ENCODE measurements at places on chromosomes 5 and 9.

- no peak for DNase-seq
These were observed 448.3 kb downstream of the NTRK2 start for GRCh38 chr9:85117831-85118230.

GRCh38 chr9:29001006-29001405, 1427.7 kb upstream of the C9orf72 start:
- DNase-seq = no peak

GRCh38 chr5:150058480-150059126, 27.8 kb downstream of the CSF1R start:
- no peak for DNase-seq

- no peak for DNase-seq
These were observed 132.4 kb downstream of the ADAMTS2 start for GRCh38 chr5:179212870-179213269.

DNA sequence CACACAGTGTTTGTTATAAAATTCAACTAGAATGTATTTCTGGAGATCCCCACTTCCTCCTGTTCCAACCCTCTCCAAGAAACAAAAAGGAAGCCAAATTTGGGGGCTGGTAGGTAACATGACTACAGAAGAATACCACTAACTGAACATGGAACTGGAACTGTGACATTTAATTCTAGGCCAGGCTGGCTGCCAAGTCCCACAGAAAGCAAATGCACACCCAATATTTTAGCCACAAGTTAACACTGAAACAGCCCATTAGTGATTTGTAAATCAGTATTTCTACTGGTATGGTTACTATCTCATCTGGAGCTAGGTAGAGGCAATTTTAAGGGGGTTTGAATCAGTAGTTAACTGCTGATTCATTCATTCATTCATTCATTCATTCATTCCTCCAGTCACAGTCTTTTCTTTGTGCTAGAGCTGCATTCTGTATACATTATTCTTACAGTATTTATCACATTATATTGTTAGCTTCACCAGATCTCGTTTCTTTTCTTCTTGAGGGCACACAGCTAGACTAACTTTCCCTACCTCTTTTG, 131.7 kb upstream of the GDNF start:
- DNase-seq = no peak

GRCh38 chr5:155728146-155728856, 598.7 kb upstream of the SGCD start:
- peak; percentile 2 for DNase-seq

GRCh38 chr5:73726606-73727231, 100.7 kb downstream of the ARHGEF28 start:
- DNase-seq = no peak

DNA sequence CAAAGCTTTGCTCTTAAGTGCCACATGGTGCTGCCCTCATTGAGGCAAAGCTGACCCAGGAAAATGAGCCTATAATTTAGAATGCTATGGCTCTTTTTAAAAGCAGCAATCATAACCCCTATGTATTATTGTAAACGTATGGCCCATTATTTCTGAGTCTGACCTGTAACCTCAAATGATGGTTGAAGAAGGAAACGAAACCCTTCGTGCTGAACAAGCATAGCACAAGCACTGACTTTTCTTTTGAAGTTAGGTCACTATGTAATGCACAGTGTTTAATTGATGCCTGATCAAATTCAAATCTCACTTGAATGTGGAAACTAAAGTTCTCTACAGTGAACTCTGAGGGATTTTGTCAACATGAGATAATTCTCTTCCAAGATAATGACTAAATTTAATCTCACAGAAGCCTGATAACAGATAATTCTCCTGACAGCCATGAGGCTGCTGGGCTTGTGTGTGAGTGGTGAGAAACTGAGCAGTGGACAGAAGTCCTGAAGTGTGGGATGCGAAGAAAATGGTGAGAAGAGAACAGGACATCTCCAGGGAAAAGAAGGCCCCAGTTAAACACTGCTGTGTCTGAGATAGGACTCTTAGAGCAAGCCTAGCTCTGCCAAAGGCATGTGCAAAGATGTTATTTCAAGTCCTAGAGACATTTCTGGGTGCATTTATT, 226.9 kb downstream of the MAN2A1 start:
- DNase-seq = no peak

DNA sequence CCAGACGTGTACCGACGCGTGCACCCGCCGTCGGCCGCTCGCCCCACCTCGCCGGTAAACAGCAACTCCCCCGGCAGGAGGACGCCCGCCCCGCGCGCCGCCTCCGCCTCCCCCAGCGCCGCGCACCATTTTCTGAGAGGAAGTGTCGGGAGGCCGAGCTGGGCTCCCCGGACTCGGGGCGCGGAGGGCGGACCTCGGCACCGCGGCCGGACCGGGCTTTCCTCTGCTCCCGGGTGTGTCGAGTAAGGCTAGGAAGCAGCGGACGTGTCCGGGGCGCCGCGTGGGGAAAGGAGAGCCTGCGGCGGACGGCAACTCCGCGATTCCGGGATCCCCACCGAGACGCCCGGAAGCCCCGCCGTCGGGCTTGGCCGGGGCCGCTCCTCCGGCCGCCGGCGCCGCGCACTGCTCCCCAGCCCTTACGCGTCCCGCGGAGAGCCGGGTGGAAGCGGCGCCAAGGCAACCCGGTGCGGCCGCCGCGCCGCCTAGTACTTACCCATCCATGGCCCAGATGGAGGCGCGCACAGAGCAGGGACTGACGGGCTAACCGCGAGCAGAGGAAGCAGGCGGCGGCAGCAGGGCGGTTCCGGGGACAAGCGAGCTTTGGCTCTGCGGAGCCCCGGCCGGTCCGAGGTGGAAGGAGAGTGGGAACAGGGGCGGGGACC, at the start of gene PTBP3:
PTBP3 (minus strand) TSS at position 643 of the 662 bp plus-strand sequence. CDS start 35,754 bp downstream, outside the sequence.
- peak; percentile 84 for DNase-seq

GRCh38 chr5:89968958-89969381, 440.6 kb downstream of the CETN3 start:
- DNase-seq = no peak

DNA sequence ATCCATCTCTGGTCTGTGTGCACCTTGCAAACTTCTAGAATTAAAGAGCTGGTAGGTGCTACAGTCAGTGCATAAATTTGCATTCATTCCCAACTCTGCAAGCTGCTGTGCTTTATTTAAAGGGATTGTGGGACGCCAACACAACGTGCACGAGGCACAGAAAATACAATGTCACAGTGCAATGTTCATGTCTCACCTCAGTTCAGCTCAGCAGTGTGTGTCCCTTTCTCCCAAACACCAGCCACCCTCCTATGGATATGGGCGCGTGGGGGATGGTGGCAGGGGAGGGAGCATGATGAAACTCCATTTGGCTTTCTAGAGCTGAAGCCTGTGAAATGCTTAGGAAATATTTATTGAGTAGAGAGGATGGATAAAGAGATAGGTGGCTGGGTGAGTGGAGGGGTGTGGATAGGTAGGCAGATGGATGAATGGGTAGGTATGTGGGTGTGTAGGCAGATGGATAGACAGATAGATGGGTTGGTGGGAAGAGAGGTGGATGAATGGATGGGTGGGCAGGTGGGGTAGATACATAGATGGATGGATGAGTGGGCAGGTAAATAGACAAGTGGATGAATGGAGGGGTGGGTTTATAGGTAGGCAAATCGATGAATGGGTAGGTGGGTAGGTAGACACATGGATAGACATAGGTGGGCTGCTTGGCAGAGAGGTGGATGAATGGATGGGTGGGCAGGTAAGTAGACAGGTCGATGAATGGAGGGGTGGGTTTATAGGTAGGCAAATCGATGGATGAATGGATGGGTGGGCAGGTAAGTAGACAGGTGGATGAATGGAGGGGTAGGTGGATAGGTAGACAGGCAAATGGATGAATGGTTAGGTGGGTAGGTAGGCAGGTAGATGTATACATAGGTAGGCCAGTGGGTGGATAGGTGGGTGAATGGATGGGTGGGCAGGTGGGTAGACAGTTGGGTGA, 92.7 kb upstream of the FCN2 start:
- no peak for DNase-seq

DNA sequence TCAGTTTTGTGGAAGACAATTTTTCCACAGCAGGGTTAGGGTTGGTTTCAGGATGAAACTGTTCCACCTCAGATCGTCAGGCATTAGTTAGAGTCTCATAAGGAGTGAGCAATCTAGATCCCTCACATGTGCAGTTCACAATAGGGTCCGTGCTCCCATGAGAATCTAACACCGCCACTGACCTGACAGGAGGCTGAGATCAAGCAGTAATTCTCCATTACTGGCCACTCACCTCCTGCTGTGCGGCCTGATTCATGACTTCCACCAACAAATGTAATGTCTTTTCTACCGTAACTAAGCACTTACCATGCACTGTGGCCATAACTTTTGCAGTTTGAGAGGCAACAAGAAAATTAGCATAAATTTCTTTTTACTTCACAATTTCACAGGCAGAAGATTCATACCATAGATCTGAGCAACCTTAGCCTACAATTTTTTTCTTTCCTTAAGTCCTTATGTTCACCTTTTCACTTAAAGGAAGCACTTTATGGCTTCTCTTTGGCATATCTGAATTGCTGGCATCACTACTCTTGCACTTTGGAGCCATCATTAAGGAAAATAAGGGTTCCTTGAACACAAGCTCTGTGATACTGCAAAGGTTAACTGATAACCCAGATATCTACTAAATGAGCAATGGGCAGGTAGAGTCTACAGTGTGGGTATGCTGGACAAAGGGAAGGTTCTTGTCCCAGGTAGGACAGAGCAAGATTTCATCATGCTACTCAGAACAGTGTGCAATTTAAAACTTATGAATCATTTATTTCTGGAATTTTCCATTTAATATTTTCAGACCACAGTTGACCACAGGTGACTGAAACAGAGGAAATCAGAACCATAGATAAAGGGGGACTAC, 83.0 kb upstream of the IFNK start:
- no peak for DNase-seq

DNA sequence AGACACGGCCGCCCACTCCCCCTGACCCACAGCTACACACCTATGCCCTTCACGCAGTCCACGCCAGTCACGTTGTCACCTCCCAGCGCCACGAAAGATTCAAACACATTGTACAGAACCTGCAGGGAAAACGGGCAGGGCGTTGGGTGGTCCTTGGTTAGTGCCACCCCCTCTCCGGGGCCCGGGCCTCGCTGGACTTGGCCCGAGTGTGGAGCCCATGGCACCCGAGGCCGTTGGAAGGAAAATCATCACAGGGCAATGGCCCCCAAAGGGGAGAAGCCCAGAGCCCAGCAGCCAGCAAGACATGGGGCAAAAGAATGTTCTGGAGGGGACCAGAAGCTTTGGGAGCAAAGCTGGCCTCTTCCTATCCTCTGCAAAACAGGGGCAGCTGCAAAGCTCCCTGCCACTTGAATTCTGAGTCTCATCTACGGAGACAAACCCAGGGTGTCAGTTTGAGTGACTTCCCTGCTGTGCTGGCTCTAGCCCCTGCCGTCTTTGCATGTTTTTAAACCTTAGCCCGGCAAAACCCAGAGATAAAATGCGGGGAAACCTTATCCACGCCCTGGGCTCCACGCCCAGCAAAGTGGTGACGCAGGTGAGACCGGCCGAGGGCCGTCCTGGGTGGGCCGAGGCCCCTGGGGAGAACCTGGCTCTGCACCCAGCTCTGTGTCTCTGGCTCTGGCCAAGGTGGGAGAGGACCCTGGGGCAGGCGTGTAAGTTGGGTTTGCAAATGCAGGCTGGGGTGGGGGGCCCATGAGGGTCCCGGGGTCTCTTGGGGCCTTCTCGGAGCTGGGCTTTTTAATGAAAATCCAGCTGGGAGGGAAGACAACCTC, 38.9 kb downstream of the SLC9A3 start:
- no peak for DNase-seq

DNA sequence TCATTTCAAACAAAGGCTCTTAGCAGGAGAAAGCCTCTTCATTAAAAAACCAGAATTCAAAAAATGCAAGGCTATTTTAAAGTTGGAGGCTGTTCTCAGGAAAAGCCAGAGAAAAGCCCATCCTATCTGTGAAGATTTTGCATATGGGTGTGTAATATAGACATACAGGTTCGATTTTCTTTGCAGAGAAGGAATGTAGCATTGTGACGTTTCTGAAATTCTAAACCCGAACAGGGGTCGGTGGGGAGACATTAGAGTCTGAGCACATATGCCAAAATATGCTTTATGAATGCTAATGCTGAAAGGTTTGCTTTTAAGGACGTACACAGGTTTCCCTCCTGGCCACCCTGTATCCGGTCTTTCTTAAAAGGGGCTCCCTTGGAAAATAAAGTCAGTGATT, 363.1 kb upstream of the PAPPA start:
- no peak for DNase-seq

GRCh38 chr9:129561594-129562281, 59.2 kb downstream of the C9orf50 start:
- no peak for DNase-seq

GRCh38 chr9:126261584-126262356, 64.9 kb upstream of the MVB12B start:
- DNase-seq = no peak

- DNase-seq = no peak
These were observed 389.2 kb upstream of the NUDT12 start for GRCh38 chr5:103951776-103952175.

DNA sequence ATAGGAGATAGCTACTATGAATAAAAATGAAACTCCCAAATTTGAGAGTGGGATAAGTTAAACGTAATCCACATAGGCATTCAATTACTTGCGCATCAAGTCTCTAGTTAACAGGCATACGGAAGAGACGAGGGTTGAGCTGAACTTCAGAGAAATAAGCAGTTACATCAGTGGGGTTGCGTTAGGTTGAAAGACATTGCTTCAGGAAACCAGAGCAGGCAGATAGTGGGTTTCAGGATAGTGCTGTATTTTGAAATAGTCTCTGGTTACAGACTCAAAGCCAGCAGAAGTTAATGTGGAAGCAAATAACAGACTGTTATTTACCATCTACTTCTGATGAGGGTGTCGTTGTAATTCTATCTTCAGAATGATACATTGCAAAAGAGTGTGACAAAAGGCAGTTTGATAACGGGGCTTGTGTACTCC, 533.4 kb downstream of the PDE4D start:
- DNase-seq = no peak

DNA sequence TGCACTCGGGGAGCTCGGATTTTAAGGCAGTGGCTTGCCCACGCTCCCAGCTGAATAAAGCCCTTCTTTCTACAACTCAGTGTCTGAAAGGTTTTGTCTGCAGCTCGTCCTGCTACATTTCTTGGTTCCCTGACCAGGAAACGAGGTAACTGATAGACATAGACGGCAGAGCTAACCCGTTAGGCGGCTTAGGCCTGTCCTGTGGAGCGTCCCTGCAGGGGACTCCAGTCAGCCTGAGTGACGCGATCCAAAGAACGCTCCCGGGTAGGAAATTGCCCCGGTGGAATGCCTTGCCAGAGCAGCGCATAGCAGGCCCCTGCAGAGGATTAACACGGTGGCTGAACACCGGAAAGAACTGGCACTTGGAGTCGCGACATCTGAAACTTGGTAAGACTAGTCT, 1.8 kb upstream of the SELENOP start:
- no peak for DNase-seq

- no peak for DNase-seq
These were observed 14.7 kb downstream of the FOCAD start for GRCh38 chr9:20698782-20699181.

DNA sequence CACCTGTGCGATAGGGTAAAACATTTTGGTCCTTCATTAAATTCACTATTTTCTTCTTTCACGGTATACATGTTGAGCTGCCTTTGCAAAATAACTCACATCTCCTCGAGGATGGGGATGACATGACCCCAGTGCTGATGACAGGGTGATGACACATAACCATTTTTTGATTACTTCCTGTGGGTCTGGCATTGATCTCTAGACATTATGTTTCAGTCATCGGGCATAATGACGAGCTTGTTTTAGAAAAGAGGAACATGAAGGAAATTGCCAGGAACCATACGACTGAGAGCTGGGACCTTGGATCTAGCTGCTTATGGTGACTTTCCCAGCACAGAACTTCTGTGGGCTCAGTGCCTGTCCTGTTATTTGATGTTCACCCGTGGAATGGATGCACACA, 25.2 kb downstream of the COL5A1 start:
- no peak for DNase-seq

Data from CD4-positive, alpha-beta T cell treated with Interleukin-17A for 4 hours (primary cell).